GM12878 (cell line): ENCODE measurements at places on chromosomes 6 and 20.
A peak's percentile ranks its signal among the peaks of the same experiment; 100 is the strongest.

DNA sequence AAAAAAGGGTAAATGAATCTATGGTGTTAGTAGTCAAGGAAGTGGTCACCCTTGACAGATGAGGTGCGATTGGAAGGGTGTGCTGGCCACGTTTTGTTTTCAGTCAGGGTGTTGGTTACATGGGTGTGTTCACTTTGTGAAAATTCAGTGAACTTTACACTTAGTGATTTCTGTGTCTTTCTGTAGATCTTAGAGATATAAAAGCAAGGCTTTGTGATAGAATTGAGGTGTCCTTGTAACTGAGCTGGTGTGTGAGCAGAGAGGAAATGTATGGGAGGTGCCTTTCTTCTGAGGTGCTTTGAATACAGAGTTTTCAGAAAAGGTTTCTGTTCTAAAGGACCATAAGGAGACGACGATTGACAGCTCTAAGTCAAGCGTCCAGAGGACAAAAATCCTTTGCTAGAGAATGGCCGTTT lies 90.5 kb downstream of the SAMD3 start:
- no peak for DNase-seq

DNA sequence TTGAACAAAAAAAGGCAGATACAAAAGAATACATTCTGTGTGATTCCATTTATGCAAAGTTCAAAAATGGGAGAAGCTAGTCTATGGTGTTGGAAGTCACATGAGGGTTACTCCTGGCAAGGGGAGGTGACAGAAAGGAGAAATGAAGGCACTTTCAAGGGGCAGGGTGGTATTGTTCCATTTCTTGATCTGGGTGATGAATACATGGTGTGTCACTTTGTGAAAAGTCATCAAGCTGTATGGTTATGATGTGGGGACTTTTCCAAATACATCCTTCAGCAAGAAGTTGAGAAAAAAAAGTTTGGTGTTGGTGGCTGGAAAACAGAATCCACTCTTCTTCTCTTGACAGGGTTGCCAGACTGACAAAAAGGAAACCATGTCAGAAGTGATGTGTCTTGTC lies 60.6 kb upstream of the MDGA1 start:
- DNase-seq, result no peak

GRCh38 chr6:149060985-149061760 lies 256.3 kb upstream of the TAB2 start:
- DNase-seq, result no peak

GRCh38 chr6:101582792-101583191 lies 189.3 kb downstream of the GRIK2 start:
- DNase-seq, result no peak

GRCh38 chr6:125220712-125221111 lies 67.1 kb downstream of the TPD52L1 start:
- no peak for DNase-seq

GRCh38 chr20:16020971-16021370 lies 552.3 kb downstream of the KIF16B start:
- no peak for DNase-seq

DNA sequence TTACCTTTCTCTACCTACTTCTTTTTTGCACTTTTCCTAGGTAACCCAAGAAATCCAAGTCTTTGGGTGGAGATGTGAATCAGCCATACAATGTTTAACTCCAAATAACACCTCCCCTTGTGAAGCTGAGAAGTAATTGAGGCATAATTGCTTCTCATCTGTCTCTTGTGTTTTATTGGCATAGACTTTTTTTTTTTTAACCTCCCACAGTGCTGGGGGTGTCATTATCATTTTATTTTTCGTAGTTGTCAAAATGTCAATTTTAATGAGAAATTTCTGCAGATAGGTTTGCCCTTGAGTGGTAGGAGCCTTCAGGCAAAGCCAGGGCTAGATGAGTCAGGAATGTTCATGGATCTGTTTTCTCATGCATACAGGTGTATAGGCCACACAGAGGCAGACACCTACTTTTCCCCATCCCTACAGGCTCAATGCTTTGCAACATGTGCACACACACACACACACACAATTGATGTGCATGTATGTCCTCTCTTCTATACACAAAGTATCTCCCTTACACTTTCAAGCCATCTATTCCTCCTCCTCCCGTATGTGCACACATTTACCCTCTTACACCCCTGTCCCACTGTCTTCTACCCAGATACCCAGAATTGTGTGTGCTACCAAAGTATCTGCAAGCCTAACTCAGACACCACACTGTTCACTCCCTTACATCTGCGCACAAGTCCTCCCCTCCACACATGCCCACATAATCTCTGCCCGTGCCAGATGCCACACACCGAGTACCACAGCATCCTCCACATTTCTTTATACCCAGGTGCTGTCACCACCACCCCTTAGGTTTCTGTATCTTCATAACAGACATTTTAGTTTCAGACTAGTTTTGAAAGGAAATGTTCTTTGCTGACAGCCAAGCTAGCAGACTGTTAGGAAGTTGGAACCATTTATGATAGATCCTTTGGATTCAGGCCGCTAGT lies 22.0 kb downstream of the RALY start:
- DNase-seq, result no peak

DNA sequence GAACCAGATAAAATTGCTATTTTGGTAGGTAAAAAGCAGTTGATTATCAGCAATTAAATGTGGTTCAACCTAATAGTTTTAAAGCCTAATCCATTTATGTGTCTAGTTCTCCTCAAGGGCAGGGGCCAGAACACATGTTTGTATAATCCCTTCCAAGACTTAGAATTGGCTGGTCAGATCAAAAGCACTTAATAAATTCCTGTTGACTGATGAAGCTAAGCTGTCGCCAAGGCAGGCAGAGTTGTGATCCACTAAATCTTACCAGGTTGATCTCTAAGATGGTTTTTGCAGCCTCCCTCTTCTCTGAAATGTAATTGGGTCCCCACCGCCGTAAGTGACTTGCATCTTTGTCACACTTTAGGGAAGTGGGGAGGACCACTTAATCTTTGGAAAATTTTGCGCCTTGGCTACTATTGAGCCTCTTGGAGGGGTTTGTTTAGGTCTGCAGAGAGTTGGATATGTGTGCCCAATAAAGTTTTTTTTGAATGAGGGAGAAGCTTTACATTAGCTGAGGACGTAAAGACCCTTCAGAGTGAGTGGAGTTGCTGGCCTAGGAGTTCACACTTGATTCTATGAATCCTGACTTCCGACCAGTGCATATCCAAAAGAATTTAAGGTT lies 65.9 kb downstream of the PHF20 start:
- no peak for DNase-seq

- DNase-seq, result no peak
Observed at GRCh38 chr20:58244517-58245030, 16.1 kb upstream of the ANKRD60 start.

- DNase-seq, result peak; percentile 53
Observed at GRCh38 chr6:110617057-110617456, 140.6 kb upstream of the SLC22A16 start.

GRCh38 chr20:24721891-24722568 lies 227.0 kb upstream of the CST7 start:
- DNase-seq, result no peak

GRCh38 chr6:15461127-15461944 lies 201.5 kb downstream of the DTNBP1 start:
- DNase-seq, result no peak

- no peak for DNase-seq
Observed at GRCh38 chr6:3269281-3269975, 10.7 kb downstream of the PSMG4 start.

GRCh38 chr20:4127344-4127743 lies 112.0 kb upstream of the RNF24 start:
- no peak for DNase-seq

DNA sequence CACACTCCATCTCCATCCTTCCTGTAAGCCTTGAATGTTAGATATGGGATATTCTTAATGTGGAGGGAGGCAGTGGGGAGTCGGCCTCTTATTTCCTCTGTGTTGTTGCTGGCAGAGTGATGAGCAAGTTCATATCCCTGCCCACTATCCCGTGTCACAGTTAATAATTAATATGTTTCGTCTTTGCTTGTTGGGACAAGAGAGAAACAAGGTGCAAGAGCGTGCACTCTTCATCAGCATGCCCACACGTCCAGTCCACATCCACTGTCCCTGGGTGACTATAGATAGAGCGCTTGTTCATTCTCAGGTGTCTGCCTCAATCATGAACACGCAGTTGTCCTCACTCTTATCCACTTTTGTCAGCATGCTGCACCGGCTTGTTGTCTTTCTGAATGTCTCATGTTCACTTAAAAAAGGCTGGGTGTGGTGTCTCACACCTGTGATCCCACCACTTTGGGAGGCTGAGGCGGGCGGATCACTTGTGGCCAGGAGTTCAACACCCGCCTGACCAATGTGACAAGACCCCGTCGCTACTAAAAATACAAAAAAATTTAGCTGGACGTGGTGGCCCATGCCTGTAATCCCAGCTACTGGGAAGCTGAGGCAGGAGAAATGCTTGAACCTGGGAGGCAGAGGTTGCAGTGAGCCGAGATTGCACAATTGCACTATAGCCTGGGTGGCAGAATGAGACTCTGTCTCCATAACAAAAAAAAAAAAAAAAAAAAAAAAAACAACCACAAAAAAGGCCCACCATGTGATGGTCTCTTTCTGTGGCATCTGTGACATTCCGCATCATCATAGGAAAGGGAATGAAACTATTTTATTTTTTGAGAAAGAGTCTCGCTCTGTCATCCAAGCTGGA lies 34.2 kb downstream of the PPP1R3G start:
- no peak for DNase-seq

DNA sequence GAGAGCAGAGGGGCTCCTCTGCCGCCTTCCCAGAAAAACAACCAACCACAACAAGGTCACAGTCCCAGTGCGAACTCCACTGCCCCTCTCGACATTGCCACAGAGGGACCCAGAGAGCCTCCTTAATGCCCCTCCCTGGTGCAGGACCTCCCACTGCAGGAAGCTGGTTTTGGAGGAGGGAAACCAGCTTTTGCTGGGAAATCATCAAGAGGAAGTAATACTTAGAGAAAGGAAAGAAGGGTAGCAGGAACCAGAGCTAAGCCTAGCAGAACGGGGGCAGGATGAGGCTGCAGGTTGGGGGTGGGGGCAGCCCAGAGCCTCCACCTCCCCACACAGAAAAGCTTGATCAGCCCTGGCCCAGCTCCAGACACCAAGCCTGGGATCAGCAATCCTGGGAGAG lies 37.7 kb upstream of the SIRPA start:
- no peak for DNase-seq

GRCh38 chr20:32141465-32141980 lies 32.0 kb downstream of the TM9SF4 start:
- no peak for DNase-seq

DNA sequence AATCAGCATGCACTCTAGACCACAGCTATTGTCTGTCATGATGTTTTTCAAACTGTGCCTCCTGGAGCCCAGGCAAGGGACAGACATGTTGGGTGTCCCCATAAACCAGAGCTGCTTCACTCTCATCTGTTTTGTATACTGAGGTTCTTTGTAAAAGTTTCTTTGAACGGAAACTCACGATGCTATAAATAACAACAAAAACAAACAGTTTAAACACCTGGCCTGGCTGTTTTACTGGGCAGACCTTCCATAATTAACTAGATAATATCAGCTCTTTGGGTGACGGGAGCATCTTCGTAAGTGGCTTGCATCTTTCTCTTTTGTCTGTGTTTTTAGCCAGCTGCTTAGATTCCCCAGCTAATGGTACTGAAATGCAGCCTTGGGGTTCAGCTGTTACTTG lies 190.3 kb downstream of the ZDHHC14 start:
- peak; percentile 68 for DNase-seq

DNA sequence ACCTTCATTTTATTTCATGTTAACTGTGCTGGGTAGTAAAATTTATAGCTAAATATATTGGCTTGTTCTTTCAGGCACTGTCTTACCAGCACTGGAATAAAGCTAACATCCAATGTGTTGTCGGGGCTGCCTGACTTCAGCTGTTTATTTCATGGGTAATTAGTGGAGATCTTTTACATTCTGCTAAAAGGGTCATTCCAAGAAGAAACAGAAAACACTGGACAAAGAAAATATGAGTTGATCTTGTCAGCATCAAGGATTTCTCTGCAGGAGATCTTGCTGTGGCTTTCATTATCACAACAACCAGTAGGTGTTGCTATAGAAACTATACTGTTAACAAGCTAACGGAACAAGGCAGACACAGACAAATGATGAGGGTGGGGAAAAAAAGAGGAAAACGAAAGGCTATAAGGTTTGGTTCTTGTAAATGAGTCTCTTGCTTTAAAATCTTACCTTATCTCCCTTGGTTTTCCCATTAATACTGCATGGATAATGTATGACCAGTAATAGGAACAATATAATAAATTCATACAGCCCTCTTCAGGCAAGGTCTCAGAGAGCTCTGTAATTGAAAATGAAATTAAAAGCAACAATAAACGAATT lies 206.8 kb downstream of the SIM1 start:
- peak; percentile 11 for DNase-seq

DNA sequence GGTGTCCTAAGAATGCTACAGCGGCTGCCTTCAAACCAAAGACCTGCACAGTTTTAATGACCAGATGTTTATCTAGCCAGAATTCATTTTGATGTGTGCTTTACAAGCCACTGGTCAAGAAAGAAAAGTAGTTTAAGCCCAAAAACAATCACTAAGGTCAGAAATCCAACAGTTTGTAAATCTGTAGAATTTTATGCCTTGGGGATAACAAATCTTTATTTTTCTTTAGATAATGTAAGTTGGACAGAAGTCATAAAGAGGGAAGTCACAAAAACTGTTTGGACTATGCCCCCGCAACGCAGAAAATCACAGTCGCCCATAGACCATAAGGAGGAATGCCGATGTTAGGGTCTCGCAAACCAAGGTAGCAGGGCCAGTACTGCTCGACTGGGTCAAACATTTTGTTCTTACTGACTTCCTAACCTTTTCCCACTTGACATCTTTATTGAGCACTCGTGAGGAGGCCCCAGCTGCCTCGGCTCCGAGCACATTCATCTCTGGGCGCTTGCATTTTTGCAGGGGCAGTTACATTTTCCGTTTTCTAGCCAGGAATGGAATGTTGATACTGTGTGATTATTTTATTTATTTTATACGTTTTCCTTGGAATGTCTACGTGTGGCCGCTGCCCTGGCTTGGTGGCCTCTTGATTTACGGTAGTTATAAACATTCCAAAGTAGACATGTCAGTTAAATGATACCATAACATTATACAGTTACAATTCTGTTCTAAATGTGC lies 56.7 kb upstream of the APCDD1L start:
- no peak for DNase-seq

- DNase-seq, result no peak
Observed at GRCh38 chr6:109449064-109449794, 6.3 kb downstream of the MICAL1 start.

- no peak for DNase-seq
Observed at GRCh38 chr6:53151676-53152075, 3.0 kb upstream of the GCM1 start.

DNA sequence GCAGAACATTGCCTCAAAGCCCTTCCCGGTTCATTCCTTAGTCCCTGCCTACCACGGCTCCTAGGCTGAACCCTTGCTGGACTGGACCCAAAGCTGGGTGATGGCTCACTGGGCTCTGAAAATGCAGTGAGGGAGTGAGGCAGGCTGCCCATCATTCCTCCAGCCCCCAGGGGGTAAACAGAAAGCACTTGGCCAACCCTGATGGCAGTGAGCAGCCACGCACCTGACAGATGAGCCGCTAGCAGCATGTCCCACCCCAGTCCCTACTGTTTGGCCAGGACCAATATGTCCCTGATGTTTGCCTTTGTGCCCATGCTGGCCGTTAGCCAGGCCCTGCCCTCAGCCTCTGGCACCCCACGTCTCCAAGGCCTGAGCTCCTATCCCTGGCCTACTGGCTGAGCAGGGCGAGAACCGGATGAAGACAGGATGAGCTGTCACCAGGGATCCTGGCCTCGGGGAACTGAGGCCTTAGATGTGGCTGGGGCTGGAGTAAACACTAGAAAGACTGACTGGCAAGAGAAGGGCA lies 19.4 kb upstream of the BAK1 start:
- DNase-seq, result no peak

- DNase-seq, result no peak
Observed at GRCh38 chr20:10438217-10438616, 3.1 kb downstream of the SLX4IP start.
